ENCODE measurements at places on chromosomes 2 and 18.

GRCh38 chr2:241138471-241138870, 10.8 kb downstream of the PASK start:
- DNase-seq = no peak

- DNase-seq = no peak
Measured at GRCh38 chr2:201191132-201191875, 8.4 kb downstream of the CASP10 start.

- no peak for DNase-seq
Measured at GRCh38 chr2:234502919-234503285, 6.0 kb upstream of the ARL4C start.

- no peak for DNase-seq
Measured at GRCh38 chr2:46500801-46501200, 21.4 kb downstream of the TMEM247 start.

DNA sequence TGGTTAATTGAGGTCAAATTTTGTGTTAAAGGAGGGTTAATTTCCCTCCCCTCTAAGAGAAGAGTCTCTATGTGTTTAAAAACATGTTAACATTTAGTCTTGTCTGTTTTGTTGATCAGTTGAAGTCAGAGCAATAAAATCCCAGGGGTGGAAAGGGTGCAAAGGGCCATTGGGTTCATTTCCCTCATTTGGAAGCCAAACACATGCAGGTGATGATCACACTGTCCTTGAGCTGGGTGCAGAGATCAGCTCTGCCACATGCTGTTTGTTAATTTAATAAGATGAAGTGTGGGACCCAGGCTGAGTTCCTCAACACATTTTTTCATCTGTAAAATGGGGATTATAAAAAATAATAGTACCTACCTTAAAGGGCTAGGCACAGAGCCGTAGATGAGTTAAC, 260.9 kb downstream of the LPIN1 start:
- DNase-seq = no peak

- no peak for DNase-seq
Measured at GRCh38 chr2:171490577-171490976, 31.7 kb upstream of the CYBRD1 start.

DNA sequence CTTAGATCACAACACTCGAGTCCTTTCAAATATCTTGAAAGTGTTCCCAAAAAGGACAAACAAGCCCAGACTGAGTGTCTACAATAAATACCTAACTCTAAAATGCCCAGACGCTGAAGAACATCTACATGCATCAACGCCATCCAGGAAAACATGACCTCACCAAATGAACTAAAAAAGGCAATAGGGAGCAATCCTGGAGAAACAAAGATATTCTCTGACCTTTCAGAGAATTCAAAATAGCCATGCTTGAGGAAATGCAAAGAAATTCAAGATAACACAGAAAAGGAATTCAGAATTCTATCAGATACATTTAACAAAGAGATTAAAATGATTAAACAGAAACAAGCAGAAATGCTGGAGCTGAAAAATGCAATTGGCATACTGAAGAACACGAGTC, 61.2 kb upstream of the CHN1 start:
- no peak for DNase-seq

- no peak for DNase-seq
Measured at GRCh38 chr2:116510117-116510671, 1304.3 kb upstream of the DDX18 start.
